ENCODE measurements at places on chromosomes 4 and X. TPM values are rescaled to one million over a fixed set of nuclear protein-coding genes. Genes with fewer than 3 reads are reported as not detected.
A peak's percentile ranks its signal among the peaks of the same experiment; 100 is the strongest.

RPA4 gene
- total RNA-seq = not detected

- DNase-seq = peak; percentile 93
Observed at GRCh38 chr4:101155368-101155767, 192.0 kb downstream of the PPP3CA start.

GRCh38 chrX:129925305-129926092 lies 19.5 kb downstream of the UTP14A start:
- DNase-seq = peak; percentile 72

DNA sequence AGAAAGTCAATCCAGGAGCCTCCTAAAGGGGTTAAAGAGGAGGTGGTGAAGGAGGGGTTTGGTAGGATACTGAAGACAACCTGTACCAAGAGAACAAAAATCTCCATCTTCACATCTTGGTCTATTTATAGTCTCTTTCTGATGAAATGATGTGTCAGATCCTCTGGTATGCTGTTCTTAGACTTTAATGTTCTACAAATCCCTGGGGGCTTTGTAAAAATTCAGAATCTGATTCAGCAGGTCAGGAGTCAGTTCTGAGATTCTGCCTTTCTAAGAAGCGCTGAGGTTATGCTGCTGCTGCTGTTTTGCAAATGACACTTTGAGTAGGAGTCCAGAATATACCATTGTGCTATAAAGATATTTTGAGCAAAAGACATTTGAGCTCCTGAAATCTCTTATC lies 172.9 kb upstream of the GLRA2 start:
- DNase-seq = peak; percentile 60

- peak; percentile 65 for DNase-seq
Observed at GRCh38 chrX:133402042-133402453, 13.2 kb downstream of the GPC4 start.
